ENCODE measurements at places on chromosomes 1 and 21.

GRCh38 chr1:54384471-54384870 lies 21.7 kb downstream of the SSBP3 start:
- DNase-seq, result no peak

DNA sequence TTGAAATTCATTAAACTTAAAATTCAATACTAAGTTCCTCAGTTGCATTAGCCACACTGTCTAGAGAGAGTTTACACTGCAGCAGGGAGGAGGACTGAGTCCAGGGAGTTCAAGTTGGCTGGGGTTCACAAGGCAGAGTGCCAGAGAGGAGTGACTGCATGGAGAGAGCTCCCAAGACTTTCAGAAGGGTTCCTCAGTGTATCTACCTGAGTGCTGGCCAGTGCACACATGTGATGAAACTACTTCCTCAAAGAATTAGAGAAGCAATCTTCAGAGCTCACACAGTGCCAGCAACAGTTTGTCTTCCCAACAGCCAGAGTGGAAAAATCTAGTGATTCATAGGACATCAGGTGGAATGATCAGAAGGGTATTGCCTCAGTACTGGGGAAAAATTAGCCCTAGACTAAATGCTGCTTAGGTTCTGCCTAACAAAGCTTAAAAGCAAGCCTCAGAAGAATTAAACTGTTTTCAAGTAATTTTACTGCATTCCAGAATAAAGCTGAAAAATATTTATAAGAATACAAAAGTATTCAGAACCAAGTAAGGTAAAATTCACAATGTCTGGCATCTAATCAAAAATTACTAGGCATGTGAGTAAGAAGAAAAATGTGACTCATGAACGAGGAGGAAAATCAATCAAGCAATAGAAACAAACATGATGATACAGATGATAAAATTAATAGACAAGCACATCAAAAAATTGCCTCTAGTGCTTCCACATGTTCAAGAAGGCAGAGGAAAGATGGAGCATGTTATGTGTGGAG lies 10.4 kb upstream of the WNT3A start:
- peak; percentile 66 for DNase-seq

GRCh38 chr1:38444770-38445442 lies 398.3 kb upstream of the POU3F1 start:
- DNase-seq, result no peak

DNA sequence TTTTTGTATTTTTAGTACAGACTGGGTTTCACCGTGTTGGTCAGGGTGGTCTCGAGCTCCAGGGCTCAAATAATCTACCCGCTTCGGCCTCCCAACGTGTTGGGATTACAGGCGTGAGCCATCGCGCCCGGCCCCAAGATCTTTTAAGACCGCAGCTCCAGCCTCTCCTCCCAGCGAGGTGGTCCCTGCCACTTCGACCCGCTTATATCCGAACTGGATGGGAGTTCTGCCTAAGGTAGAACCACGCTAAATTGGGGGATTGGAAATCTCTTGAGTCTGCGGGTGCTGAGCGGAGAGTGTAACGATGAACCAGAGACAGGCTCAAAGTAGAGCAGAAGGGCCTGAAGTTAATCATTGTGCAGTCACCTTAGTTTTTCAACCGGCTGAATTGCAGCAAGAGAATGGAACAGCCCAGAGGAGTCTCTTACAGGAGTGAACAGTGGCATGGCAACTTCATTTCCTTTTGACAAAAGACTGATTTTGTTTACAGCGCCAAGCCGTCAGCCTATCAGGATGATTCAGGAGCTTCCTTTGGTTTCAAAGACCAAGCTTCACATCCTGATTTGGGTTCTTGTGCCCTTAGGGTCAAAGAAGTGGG lies 726 bp upstream of the CYB5R1 start:
- DNase-seq, result no peak

DNA sequence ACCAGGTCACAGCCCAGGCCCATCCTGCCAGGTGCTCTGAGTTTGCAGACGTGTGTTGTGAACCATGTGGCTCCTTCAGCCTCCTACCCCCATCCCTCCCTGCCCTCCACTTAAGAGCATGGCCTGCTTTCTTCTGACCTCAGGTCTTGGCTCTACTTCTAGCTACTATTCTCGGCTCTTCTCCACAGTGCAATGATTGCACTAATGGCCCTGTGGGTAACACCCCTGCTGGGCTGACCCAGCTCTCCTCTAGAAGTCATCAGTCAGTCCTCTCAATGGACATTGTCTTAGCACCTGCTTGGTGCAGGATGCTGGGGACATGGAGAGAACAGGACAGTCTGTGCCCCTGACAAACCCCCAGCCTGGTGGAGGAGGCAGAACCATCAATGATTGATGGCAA lies 22.2 kb upstream of the IFFO2 start:
- no peak for DNase-seq

- no peak for DNase-seq
Observed at GRCh38 chr1:119226321-119226720, 85.9 kb upstream of the WARS2 start.

- DNase-seq, result peak; percentile 62
Observed at GRCh38 chr1:85109475-85109874, 61.2 kb upstream of the MCOLN3 start.

DNA sequence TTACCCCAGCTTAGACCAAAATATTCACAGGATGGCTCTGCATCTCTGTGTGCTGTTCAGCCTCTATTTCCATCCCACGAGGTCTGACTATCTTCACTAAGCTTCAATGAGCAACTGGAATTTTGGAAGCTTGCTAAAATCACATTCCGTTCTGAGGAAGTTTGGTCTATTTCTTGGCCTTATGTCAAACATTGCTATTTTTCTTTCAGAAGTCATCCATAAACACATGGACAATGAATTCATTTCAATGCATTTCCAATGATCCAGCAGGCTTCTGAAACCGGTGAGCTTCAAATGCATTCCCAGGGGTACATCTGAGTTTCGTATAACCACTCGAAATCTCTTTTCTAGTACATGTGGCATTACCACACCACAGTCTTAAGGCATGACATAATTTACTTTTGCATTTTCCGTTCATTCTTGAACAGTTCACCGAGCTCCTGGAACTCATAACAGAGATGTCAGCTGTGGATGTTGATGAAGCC lies 294.1 kb upstream of the KAZN start:
- DNase-seq, result no peak

DNA sequence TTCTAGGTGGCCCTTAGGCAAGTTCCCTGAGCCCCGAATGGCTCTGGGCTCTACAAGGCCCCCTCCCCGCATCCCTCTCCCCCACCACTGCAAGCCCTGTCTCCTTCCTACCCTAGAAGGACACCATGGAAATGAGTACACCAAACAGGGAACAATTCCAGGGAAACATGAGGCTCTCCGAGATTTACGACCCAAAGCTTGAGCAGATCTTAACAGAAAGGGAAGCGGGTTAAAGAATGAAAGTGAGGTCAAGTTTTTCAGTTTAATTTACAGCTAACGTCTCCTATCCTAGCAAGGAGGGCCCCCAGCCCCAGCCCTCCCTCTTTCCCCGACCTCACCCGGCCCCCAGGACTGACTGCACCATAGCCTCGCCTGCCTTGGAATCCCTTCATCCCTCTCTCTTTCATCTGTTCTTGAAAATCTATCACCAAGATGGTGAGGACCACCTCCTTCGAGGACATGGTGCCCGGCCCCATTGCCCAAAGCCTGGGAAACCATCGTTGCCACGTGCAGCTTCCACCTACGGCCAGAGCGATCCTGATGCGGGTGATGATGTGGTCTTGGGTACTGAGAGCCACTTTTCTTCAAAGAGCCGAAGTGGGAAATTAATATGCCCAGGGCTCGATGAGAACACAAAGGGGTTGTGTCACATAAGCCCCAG lies 30.5 kb downstream of the SIM2 start:
- DNase-seq, result no peak

Data from PC-9 (cell line).